ENCODE measurements at places on chromosomes 3 and 15.

DNA sequence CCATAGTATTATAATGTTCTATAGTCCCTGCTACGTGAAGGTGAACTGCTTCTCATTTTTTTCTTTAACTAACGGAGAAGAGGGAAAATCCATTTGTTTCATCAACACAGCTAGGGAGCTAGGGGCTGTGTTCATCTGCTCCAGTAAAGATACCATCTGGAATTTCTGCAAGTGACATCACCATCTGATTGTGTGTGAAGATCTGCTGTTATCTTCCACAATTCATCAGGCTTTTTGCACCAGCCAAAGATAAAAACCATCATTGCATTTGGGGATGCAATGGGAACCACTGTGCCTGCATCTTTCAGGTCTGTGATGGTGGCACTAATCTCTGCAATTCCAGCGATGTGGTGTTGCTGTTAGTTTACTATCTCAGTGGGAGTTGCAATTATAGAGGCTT is 35.5 kb upstream of the NOX5 start:
- no peak for DNase-seq

- no peak for DNase-seq
These were observed 193.8 kb upstream of the PPP2R3A start for GRCh38 chr3:135771760-135772159.

GRCh38 chr15:63283126-63283525 is 5.7 kb downstream of the APH1B start:
- DNase-seq = no peak

GRCh38 chr3:133393691-133394474 is 6.0 kb upstream of the BFSP2 start:
- no peak for DNase-seq

- peak; percentile 21 for DNase-seq
These were observed 1.2 kb downstream of the CLSTN2 start for GRCh38 chr3:139935866-139936817.

GRCh38 chr15:101059381-101060341 is 140.5 kb downstream of the LRRK1 start:
- no peak for DNase-seq

- DNase-seq = no peak
These were observed at the start of gene UNC13C for GRCh38 chr15:53978253-53978906. Gene UNC13C, plus strand, starts transcription at chr15:53978441. Its CDS starts 34,463 bp downstream, at chr15:54012904.

DNA sequence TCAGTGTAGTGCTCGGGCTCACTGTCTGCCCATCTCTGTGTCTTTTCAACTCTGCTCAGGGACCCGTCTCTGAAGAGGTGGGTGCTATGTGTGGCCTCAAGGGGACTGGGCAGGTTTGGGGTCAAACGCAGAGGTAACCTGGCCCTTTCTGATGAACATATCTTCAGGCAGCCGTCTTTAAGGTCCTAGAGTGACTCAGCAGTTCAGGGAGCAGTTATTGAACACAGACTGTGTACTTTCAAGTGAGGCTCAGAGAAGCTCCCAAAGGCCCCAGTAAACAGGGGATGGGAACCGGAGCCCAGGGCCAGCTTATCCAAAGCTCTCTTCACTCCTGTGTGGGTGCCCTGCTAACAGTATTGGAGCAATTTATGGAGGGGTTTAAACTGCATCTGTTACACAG is 73.1 kb downstream of the WDR76 start:
- DNase-seq = no peak

- DNase-seq = no peak
These were observed 21.6 kb downstream of the SEC61A1 start for GRCh38 chr3:128073807-128074206.

DNA sequence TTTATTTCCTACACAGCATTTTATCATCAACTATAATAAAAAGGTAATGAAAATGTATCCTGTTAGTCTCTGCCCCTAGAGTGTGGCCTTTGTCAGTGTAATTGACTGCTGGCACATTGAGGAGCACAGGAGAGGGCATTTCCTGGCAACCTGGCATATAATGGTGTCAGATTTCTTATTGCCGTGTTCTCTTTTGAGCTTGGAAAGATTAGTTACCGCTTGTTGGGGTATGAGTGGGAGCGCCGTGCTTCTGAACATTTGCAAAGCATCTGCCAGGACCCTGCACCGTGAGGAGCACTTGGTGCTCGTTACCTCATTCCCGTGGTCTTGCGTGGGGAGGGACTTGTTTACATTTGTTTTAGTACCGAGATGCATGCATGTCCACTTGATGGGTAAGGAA is 124.4 kb downstream of the PTPRG start:
- DNase-seq = no peak

DNA sequence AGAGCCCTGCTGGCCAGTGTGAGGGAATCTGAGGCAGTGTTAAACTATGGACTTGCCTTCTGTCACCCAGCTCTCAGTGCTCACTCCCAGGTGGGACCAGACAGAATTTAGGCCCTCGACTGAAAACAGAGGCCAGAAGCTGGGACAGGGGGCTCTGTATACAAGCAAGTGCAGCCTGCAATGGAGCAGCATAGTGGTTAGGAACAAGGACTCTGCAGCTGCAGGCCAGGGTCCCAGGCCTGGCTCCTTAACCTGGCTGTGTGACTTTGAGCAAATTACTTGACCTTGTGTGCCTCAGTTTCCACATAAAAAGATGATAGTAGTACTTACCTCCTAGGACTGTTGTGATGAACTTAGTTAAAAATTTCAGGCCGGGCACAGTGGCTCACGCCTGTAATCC is 39.8 kb downstream of the CMTM7 start:
- DNase-seq = no peak

DNA sequence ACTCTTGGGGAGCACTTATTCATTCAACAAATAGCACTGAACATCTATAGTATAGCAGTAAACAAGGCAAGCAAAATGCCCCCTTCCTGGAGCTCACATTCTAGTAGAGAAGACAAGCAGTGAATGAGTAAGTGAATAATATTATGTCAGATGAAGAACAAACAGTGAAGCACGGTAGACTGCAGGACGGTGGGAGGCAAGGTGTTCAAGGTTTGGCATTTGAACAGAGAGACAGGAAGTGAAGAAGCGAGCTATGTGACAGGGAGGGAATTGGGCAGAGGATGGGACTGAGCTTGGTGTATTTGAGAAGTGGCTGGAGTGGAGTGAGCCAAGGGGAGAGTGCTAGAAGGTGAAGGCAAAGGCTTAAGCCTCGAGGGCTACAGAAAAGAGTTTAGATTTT is 1.4 kb downstream of the CRELD1 start:
- no peak for DNase-seq

GRCh38 chr3:177102553-177102952 is 94.7 kb downstream of the TBL1XR1 start:
- DNase-seq = no peak

DNA sequence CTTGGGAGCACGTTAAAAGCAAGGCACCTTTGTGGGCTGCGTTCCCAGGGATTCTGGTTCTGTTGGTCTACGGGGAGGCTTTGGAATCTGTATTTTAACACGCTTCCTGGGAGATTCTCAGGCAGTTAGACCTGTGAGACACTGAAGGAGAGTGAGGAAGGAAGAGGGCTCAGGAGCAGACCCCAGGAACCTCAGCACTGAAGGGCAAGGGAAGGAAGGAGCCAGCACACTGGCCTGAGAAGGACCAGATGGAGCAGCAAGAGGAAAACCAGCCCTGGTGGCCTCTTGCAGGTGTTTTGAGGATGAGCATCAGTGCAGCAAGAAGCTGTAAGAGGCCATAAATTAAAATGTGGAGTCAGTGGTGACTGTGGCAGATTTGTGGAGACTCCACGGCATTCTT is 146.7 kb downstream of the RPLP1 start:
- DNase-seq = no peak

GRCh38 chr15:60555806-60556205 is 76.9 kb upstream of the ICE2 start:
- DNase-seq = no peak

- no peak for DNase-seq
These were observed 342.1 kb upstream of the ATP11B start for GRCh38 chr3:182450942-182451787.

DNA sequence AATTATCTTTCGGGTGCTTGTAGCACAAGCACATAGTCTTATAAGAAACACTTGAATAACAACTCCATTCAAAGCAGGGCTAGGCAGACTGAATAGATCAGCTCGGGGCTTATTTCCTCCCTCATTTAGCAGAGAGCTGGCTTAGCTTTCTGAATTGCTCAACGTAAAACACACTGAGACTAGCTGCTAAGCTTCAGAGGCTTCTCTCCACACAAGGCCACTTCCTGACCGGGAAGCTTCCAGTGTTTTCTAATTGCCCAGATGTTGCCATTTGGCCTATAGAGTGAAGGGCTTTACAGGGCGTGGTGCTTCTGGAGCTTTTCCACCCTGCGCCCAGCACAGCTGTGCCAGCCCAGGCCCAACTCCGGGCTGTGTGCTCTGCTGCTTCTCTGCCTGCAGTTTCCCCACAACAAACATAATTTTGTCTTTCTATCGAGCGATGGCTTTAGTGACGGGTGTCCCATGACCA is 16.6 kb downstream of the FAM240A start:
- peak; percentile 21 for DNase-seq

- no peak for DNase-seq
These were observed 199.7 kb upstream of the CHRNA7 start for GRCh38 chr15:31830591-31830990.

DNA sequence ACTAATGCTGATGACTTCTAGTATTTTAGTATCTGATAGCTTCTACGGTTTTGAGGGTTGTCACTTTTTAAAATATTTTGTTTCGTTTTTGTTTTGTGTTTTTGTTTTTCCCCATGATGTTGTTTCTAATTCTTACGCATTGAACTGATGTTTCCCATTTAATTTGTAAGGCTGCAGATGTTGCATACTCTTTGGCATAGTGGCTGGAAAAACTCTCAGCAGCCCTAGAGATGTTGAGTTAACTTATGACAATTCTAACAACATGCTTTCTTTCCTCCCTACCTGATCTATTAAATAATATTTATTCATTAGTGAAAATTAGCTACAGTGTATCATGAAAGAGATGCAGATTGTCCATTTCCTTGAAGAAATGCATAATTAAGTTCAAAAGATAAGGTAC is 559.3 kb upstream of the GRM7 start:
- DNase-seq = no peak

DNA sequence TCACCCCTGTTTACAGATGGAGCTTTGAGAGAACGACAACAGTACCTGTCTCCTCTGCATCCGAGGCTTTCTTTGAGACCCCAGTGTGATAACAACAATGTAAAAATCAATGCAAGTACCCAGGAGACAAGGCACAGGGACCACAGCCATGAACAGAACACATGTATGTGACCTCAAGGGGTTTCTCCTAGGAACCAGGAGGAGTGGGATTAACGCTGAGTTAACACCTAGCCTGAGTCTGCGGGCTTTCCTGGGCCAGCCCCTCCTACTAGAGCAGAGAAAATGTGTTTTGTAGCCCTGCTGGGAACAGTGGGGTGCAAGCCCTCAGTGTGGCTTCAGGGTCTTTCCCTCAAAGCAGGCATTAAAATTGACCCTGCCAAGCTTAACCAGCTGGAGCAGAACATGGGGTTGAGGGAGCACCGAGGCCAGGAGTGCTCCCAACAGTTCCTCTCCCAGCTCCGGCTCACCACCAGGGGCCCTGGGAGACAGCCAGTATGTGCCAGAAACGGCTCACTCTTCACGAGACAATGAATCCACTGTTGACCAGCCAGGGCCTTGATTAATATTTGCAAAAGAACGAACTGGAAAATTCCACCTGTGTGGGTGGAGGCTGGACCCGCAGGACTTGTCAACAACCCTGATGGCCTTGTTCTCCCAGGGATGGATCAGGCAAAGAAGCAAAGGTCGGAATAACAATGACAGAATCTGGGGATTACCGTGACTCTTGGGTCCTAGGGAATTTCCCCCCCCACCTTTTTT is 3.6 kb downstream of the CHDH start:
- peak; percentile 88 for DNase-seq

DNA sequence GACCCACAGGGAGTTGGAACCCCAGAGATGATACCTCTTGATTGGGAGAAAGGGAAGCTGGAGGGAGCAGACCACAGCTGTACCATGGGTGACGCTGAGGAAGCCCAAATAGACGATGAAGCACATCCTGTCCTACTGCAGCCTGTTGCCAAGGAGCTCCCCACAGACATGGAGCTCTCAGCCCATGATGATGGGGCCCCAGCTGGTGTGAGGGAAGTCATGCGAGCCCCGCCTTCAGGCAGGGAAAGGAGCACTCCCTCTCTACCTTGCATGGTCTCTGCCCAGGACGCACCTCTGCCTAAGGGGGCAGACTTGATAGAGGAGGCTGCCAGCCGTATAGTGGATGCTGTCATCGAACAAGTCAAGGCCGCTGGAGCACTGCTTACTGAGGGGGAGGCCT is 201.1 kb downstream of the AKAP13 start:
- DNase-seq = no peak

DNA sequence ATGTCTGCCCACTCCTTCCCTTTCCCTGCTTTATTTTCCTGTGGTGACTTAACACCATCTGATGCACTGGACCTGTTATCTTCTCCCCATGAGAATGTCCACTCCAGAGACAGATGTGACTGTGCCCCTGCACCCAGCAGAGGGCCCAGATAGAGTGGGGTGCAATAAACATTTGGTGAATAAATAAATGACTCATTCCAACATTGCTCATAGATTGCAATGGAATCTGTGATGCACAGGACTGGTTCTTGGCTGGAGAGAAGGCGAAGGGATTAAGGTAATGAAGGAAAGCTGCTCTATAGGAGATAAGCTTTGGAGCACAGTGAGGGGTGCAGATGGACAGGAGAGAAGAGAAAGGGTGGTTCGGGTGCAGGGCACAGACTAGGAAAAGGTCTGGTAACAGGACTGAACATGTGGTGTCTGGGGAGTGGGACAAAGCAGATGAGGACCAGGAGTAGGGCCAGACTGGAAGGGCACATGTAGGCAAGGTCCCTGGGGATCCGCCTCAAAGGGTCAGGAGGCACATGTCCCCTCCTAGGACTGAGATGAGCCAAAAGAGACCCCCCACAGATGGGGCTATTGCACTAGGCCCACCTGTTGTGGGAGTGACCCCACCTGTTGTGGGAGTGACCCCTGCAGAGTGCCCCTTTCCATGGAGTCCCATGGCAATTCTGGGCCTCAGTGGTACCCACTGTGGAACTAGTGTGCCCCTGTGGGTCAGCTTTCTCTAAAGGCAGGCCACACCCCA is 17.5 kb upstream of the POC1A start:
- DNase-seq = no peak

DNA sequence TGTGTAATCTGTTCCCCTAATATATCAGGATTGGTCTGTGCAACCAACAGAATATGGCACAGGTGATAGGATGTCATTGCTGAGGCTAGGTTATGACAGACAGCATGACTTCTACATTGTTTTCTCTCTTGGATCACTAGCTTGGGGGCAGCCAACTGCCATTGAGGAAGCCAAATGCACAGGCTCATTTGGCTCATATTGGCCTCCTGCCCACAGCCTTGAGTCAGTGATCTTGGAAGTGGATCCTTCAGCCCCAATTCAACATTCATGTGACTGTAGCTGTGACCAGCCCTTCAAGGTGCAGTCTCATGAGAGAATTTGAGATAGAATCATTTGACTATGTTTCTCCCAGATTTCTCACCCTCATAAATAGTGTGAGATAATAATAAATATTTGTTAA is 675.6 kb downstream of the GRM7 start:
- no peak for DNase-seq

Measured in hypothalamus (tissue), 51 donors.